ENCODE measurements at places on chromosomes 12 and 14.

- no peak for DNase-seq
Measured at GRCh38 chr12:41515953-41516352, 327.8 kb downstream of the PDZRN4 start.

- DNase-seq = no peak
Measured at GRCh38 chr12:20950248-20950647, 139.7 kb downstream of the SLCO1B3 start.

DNA sequence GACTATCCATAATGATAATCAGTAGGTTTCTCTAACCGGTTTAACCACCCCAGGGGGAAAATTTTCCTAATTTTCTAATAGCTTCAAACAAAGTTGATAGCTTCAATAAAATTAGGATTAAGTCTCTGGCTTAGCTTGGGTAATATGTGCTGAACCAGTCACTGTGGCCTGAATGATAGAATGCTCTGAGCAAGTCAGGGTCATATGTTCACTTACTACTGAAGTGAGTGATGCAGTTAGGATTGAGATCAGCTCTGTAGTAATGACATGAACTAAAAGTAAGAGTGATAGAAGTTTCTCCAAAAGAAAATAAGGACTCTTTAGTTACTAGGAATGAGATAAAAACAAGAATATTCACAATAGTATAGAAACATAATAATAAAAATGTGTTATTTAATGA is 32.6 kb downstream of the ETNK1 start:
- no peak for DNase-seq

- no peak for DNase-seq
Measured at GRCh38 chr12:15368812-15369211, 46.5 kb downstream of the PTPRO start.

DNA sequence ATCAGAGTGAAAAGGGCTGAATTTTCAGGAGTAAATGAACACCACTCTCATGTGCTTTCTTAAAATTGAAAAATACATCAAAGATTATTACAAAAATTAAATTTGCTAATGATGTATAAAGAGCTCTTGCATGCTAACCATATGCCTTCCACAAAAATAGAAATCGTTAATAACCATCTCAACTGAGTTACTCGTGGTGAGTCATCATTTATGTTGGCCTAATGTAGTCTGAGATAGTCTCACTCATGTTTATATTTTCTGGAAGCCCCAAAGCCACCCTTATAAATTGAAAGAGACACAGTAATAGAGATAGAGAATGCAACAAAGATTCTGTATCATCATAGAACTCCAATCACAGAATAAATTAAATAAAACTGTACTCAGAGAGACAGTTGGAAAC is 131.2 kb downstream of the KCNH5 start:
- DNase-seq = no peak

DNA sequence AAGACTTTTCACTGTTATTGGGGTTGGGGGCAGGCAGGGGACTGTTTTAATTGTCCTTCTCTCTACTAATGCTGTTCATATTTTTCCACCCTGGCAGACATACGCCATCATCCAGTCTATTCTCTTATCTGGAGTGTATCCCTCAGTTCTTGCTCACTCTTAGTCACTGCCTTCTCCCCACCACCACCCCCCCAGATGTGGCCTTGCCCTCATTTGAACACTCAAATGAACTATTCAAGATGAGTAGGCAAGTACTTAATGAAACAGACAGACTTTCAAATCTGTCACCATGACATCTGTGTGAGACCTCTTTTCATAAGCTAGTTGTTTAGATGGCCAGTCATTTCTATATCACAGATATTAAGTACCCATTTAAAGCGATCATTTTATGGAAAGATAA is 10.1 kb downstream of the NUDT4 start:
- no peak for DNase-seq

GRCh38 chr12:91555436-91556415 is 373.1 kb upstream of the DCN start:
- DNase-seq = no peak

GRCh38 chr12:2378835-2379330 is 326.1 kb downstream of the CACNA1C start:
- DNase-seq = no peak

DNA sequence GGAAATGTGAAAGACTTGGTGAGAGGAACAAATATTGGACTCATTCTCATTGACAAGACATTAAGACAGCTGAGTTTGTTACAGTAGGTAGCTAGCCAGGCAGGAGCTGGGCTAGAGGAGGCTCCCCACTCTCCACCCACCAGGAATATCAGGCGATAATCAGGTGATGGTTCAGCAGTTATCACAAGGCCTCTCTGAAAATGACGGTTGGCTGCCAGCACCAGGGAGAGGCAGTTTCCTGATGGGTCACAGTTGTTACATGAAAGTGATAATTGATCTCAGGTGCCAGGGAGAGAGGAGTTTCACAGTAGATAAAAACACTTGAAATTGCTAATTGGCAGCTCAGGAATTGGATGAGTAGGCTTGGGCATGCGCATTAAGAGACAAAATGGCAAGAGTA is 116.5 kb downstream of the TMTC2 start:
- no peak for DNase-seq

GRCh38 chr14:106210650-106211049 is 684.3 kb downstream of the TMEM121 start:
- DNase-seq = no peak

- DNase-seq = no peak
Measured at GRCh38 chr14:104450811-104451401, 128.7 kb upstream of the C14orf180 start.

DNA sequence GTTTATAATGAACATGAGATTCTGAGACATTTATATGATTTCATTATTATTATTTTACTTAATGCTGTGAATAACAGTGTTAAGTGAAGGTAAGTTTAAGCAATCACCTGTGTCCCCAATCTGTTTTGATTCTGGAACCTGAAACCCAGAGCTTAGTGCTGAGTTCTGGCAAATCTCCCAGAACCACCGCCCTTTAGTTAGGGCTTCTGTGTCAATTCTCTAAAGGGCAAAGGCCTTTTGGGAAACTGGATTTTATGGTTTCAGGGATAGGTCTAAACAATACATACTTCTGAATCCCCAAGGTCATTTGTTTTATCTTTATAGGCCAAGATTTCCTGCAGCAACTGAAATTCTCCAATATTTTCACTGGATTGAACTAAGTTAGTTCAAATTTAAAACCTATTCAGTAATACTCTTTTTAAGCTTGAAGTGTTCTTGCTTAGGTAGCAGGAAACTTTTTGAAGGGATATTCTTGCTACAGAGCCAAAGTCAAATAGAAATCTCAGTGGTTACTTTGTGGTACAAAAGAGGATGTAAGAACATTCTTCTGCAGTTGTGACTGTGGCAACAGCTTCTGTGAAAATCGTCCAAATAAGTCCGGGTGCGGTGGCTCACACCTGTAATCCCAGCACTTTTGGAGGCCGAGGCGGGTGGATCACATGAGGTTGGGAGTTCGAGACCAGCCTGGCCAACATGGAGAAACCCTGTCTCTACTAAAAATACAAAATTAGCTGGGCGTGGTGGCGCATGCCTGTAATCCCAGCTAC is 10.0 kb upstream of the PKP2 start:
- no peak for DNase-seq

- no peak for DNase-seq
Measured at GRCh38 chr14:53391631-53392285, 238.6 kb upstream of the DDHD1 start.

GRCh38 chr12:115478505-115478904 is 794.5 kb upstream of the TBX3 start:
- DNase-seq = no peak

DNA sequence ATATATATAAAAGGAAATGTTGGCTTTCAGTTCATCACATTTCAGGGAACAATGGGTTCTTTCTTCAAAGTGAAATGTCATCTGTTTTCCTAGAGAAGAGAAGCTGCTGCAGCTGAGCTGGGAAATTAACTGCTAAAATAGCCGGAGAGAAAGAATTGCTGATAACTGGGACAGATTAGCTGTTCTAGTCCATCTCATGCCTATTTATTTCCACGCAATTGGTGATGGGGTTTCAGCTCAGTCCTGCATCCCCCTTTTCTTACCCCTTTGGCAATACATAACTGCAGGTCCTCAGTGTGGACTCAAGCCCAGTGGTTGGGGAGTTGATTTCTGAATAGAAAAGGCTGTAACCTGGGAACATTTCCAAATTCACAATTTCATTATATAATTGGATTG is 436.9 kb upstream of the TMEM132C start:
- peak; percentile 38 for DNase-seq

DNA sequence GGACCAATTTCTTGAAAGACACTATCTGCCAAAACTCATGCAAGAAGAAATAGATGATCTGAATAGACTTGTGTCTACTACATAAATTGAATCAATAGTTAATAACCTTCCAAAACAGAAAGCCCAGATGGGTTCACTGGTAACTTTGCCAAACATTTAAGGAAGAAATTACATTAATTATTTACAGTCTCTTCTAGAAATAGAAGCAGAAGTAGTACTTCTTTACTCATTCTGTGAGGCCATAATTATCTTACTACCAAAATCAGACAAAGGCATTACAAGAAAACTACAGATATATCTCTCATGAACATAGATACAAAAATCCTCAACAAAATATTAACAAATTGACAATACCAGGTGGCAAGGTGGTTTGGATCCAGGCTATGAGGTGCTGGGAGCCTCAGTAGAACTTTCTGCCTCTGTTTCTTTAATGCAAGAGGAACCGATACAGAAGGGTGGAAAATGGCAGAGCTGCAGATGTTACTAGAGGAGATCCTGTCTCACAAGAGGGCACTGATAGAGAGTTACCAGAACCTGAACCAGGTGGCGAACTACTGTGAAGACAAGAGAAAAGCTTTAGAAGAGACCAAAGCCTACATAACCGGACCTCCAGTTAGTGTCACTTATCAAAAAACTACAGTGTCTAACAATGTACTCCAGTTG is 33.7 kb upstream of the KTN1 start:
- DNase-seq = no peak

GRCh38 chr14:34372786-34373185 is 89.3 kb downstream of the SPTSSA start:
- DNase-seq = no peak

GRCh38 chr12:85385406-85385805 is 105.4 kb downstream of the ALX1 start:
- no peak for DNase-seq

DNA sequence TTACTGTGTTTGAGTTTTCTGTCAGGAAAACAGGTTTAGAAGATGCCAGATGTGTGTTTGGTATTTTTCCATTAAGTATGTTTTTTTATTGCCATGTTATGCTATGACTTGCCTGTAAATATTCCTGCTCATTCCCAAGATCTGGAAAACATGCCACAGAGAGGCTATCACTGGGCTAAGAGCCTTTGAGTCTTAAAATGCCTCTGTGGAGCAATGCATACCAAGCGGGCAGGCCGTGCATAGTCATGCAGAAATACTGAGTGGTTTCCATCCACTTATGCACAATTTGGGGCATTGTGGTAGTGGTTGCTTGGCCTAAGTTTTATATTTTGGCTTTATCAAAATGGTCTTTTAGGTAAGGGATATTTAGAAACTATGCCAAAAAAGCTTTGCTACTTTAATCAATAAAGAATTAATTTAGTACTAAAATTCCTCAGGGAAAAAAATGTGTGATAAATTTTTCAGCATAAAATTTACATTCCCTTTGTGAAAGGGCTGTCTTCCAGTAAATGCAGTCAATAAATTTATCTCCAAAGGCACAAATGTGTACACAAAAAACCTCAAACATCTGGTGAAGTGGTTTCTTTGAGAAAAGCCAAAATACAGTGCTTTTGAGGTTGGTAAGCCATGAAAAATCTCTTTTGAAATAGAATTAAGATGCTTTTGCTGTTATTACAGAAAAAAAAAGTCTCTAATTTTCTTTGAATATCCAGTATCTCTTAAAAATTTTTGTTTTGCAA is 341.3 kb upstream of the FBXO33 start:
- no peak for DNase-seq

GRCh38 chr14:68412505-68413465 is 380.1 kb downstream of the ZFP36L1 start:
- DNase-seq = no peak

- DNase-seq = no peak
Measured at GRCh38 chr12:124030510-124030909, 57.5 kb downstream of the ZNF664 start.

DNA sequence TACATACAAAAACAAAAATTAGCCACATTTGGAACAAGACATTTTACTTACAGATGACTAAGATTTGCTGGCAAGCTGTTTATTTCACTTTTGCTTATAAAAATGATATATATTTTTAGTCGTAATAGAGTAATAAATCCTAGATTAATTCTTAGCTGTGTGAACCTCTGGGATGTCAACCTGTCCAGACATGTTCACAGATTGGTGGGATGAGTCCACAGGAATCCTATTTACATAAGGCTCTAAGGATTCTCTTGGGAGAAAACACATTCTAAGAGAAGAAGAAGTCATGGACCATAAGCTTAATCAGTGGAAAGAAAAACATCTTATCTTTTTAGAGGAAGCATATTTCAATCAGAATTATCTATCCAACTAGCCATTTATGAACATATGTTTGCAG is 797.4 kb downstream of the C12orf50 start:
- DNase-seq = no peak

DNA sequence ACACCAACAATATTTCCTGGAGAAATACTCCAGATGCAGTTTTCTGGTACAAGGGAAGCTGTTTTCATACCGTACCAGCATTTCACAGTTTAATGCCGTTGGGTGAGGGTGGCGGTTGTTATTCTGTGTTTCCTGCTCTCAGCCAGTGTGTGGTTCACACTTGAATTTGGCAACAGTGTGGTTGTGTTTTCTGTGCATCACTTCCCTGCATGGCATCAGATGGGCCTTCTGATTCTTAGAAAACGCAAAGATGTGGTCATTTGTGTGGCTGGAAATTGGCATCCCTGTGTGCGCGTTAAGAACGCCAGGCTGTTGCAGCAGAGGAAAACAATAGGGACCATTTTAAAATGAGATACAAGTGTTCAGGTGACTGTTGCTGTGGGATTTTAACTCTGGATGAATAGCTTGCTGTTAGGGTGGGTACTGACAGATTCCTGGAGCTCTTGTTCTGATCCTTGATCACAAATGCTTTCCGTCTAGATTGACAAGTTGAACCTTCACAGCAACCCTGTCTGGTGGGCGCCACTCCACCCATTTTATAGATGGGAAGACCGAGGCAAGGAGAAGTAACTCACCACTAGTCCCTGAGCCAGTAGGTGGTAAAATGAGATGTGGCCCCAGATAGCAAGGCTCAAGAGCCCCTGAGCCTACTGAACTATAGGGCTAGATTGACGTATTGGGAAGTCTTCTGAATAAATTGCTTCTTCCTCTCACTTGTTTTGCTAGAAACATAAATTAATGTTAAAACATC is 231.2 kb downstream of the CHST11 start:
- DNase-seq = no peak
